ENCODE measurements at places on chromosomes 7 and 10.
A peak's percentile ranks its signal among the peaks of the same experiment; 100 is the strongest.

DNA sequence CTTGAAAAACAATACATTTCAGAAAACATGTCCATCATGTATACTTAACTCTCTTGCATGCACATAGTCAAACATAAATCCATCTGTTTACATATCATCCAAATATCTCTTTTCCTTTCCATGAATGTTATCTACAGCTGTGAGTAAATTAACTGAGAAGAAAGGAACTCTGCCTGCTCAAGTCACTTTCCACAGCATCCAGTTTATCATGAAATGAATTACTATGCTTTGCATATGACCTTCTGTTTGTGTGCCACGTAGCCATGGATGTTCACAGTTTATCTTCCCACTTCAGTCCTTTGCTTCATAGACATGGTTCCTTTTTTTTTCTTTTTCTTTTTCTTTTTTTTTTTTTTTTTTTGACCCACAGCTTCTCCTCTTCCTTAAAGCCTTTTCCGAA, 39.6 kb downstream of the BZW2 start:
- no peak for DNase-seq

DNA sequence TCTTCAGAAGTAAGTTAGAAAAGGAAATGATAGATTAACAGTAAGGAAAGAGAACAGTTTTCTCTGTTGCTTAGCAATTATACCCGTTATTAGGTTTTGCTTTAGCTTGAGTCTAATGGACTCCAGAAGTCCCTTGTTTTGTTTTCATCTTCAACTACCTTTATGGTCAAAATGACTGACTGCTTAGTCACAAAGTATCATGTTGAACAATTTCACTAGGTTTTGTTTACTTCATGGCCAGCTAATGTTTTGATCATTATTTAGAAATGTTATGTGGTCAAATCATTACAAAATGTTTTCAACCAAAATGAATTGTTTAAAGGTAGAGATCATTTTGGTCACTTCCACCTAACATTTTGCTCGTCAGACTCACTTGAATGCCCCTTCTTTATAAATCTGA, 1.9 kb downstream of the UBN2 start:
- DNase-seq: no peak

DNA sequence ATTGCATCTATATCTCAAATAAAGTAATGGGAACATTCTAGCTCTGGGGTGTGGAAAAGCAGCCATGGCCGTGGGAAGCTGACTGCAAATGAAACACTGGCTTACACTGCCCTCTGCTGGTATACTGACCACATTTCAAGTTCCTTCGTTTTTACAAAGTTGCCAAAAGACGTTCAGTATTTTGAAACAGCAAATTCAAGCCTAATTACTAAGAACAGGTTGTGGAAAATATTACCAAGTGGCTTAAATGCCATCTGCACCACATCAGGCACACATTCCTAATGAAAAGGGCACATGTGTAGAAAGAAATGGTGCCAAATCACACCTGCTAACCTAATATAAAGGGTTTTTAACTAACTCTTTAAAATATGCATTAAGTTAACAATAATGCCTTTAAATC, 83.9 kb downstream of the JAZF1 start:
- peak; percentile 78 for DNase-seq

GRCh38 chr10:44089671-44090070, 295.2 kb downstream of the CXCL12 start:
- no peak for DNase-seq

DNA sequence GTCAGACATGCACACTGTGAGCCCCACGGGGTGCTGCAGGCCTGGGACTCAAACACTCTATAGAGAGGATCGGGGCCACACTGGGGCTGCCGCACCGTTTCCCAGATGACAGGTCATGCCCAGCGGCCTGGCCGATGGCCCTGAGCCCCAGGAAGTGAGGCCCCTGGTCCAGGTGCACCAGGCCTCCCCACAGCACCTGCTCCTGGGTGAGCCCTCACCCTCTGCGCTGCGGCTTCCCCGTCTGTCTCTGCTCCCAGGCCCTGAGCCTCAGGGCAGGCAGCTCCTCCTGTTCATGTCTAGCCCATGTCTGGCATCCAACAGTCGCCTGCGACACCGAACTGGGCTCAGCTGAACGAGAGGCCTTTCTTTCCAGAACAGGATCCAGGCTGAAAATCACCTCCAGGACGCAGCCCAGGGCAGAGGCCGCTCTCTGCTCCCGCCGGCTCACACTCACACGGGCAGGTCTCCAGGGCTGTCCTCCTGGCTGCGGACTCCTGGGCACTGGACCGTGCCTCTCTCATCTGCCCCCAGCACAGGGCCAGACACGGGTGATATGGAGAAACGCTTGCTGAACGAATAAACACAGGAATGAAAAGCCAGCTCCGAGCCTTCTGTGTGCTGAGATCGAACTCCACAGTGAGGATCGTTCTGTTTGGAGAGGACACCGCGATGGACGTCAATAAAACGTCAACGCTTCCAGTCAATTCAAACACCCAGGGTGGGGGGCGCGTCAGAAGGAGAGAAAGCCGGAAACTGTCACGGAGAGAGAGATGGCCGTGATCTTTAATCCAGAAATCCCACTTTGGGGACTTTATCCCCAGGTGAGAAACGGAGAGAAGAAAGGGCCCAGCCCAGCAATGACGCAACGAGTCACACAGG, 202.4 kb downstream of the ELFN1 start:
- DNase-seq: no peak

- no peak for DNase-seq
These were observed 8.1 kb upstream of the PRXL2A start for GRCh38 chr10:80400136-80400804.

DNA sequence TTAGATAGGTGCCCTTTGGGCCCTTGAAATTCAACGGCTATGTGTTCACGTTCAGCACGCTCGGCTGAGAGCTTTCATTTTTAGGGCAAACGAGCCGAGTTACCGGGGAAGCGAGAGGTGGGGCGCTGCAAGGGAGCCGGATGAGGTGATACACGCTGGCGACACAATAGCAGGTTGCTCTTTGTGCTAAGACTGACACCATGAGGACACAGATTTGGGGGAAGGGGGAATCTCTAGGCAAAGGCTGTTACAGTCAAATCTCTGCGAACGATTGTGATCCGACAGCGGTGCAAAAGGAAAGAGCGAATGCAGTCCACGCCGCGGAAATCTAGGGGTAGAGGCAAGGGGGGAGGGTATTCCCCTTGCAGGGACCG, 667 bp downstream of the KLLN start:
- DNase-seq: no peak

- no peak for DNase-seq
These were observed 302.9 kb downstream of the WDR37 start for GRCh38 chr10:1358860-1359625.

GRCh38 chr10:26081459-26081858, 135.1 kb upstream of the GAD2 start:
- no peak for DNase-seq

DNA sequence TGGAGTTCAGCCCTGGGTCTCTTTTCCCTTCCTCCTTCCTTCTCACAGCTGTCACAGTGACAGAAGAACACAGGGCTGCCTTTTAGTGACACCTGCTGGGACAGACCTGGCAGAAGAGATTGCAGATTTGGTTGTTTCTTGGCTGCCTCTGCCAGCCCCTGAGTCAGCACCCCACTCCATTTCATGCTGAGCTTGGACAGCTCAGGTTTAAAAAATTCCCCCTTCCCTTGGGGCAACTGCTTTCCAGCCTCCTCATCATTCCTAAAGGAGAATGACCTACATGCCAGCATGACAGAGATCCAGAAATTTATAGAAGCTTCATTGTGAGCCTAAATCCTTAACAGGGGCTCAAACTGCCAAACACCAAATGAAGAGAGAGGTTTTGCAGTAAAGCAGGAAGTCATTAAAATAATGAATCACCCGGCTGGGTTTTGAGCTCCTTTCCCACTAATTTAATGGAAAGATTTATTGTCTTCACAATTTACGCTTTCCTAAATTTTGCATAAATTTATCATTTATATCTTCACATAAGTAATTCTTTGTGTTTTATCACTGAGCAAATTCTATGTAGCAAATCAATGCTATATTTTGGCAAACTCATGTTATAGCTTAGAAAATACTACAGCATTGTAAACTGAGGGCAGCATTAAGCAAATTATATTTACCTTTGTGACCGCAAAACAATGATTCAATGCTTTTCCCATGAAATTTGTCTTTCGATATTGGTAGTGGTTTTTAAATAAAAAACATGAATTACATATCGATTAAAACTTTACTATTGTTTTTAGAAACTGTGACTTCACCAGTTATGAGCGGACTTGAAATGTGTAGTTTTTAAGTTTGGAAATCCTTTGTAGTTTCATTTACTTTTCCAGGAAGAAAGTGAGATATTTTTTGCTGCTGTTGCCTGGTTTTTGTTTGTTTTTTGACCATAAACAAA, 399.5 kb upstream of the ANKRD30A start:
- peak; percentile 82 for DNase-seq

- DNase-seq: no peak
These were observed 78.4 kb downstream of the CTBP2 start for GRCh38 chr10:125081931-125082330.

GRCh38 chr7:51007551-51008505, 225.1 kb upstream of the GRB10 start:
- DNase-seq: no peak

GRCh38 chr10:109928475-109928891, 5.2 kb upstream of the XPNPEP1 start:
- DNase-seq: no peak

- DNase-seq: no peak
These were observed 625 bp upstream of the GSTO2 start for GRCh38 chr10:104268405-104268712.

GRCh38 chr7:137875746-137876145, 29.0 kb upstream of the DGKI start:
- no peak for DNase-seq

- DNase-seq: no peak
These were observed 64.9 kb downstream of the LCOR start for GRCh38 chr10:96896884-96897589.

DNA sequence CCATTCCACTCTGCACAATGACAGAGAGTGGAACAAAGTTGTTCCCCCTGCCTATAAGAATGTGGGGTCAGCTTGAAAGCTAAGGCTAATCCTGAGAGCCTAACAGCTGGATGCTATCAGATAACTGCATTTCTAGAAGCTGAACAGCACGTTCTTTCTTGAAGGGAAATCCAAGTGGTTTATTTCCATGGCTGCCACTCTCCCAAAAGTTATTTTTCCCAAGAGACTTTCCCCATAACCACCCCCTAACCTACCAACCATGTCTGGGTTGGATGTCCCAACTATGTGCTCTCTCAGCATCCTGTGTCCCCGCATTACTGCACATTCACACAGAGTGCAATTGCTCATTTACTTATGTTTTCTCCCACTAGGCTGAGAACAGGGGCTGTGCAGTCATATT, 140.7 kb upstream of the ANKRD1 start:
- DNase-seq: no peak

DNA sequence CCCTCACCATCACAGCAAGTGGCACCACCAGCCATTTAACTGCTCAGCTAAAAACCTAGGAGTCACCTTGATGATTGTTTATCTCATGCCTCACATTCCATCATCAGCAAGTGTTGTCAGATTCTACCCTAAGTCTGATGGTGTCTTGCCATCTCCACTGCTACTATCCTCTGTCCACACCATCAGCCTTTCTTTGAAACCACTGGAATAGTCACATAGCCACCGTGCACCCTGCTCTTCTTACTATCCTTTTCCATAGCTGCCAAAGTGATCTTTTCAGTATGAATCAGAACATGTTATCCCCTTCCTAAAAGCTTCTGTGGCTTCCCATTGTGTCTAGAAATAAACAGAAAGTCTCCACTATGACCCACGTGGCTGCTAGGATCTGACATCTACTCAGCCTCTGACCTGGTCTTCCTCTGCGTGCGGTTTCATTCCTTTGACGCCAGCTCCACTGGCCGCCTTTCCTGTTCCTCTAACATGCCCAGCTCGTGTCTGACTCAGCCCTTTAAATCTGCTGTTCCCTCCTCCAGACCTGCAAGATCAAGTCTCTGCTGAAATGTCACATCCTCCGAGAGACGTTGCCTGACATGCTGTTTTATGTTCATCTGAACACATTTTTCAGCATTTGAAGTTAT, 16.5 kb upstream of the CHN2 start:
- peak; percentile 76 for DNase-seq

DNA sequence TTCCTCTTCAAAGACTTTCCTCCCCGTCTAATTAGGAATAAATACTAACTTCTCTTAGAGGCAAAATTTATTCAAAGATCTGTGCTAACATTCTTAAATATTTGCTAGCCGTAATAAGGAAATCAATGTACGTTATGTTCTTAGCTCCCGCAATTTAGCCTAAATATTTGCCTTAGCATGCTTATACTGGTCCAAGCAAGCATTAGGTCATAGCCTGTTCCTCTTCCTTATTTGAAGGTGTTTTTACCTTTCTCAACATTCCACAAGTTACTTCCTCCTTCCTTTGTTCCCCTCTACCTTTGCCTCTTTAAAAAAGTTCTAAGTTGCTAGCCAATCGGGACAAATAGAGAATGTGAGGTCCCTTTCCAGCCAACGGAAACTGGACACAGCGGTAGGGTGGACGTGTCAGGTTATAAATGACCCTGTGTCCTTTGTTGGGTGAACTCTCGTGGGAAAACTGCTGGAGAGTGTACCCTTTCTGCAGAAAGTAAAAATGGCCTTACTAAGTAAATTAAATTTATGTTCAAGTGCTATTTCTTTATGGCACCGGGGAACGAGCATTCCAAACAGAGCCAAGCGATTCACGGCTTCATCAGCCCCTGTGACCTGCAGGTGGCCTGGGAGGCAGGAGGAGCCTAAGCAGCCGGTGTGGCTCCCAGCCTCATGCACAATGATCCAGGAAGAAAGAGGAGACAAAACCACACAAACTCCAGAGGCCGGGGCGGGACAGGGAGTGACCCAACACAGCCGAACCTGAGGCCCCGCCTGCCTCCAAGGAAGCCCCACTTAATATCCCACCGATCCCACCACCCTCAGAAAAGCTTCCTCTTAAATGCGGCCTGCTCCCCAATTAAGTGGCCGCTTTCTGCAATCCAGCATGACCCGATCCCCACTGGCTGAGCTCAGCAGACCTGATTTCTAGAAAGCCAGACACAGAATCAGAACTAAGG, 67.0 kb downstream of the ZRANB1 start:
- no peak for DNase-seq

GRCh38 chr7:137734221-137734620, 112.6 kb downstream of the DGKI start:
- DNase-seq: no peak

- no peak for DNase-seq
These were observed 20.2 kb downstream of the GPR146 start for GRCh38 chr7:1064581-1064980.

DNA sequence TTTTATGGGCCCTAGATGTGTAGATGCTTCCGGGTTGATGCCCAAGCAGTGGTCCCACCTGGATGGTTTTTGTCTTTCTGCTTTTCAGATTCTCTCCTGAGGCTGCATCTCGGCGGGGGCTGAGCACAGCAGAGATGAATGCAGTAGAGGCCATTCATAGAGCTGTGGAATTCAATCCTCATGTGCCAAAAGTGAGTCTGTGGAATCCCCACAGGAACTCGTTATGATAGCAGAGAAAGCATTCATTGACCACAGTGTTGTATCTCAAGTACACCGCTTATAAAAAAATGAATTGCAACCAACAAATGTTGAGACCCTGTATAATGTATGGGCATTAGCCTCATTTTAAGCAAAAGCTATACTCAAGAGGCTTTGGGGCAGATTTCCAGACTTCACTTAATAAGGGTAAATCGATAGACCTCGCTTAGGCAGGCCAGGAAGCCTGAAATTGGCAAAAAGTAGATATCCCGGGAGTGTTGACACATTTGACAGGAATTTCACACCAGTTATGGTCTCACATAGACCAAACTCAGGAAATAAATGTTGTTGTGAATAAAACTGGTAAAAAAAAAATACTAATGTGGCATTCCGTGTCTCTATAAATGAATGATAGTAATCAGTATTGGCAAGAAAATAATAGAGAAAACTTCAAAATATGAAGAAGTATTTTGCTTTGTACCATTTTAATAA, 132.0 kb downstream of the WNT2 start:
- DNase-seq: no peak

- no peak for DNase-seq
These were observed 152.0 kb upstream of the ADO start for GRCh38 chr10:62652564-62652963.

Measured in urothelium cell line (cell line).